ENCODE measurements at places on chromosomes 4 and X.

DNA sequence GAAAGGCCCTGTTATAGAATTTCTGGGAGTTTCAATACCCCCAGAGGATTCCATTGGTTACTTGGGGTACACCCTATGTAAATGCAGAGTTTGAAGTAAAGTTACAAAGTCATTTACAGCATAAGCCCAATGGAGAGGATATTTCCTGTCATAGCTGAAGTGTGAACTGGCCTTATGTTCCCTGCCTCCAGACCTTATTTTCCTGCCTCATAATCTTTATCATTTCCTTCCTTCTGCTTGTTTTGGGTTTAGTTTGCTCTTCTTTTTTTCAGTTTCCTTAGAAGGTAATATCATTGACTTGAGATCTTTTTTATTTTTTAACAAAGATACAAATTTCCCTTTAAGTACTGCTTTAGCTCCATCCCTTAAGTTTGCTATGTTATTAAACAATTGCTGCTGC, 85.4 kb downstream of the PPEF1 start:
- no peak for DNase-seq

DNA sequence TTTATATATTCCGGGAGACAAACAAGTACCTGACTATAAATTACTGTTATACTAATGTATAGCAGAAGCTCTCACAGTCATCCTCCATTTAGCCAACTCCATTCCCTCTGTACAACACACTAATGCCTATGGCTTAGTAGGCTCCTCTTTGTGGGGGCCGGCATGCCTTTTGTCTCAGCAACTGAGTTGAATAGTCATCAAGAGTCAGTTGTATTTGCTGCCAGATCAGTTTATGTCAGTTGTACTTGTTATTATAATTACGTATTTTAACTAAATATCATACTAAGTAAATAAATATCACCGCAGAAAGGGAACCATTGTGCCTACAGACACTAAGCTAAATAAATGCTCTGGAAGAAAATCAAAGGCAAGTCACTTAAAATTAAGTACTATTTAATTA, 9.9 kb downstream of the PRMT9 start:
- no peak for DNase-seq

DNA sequence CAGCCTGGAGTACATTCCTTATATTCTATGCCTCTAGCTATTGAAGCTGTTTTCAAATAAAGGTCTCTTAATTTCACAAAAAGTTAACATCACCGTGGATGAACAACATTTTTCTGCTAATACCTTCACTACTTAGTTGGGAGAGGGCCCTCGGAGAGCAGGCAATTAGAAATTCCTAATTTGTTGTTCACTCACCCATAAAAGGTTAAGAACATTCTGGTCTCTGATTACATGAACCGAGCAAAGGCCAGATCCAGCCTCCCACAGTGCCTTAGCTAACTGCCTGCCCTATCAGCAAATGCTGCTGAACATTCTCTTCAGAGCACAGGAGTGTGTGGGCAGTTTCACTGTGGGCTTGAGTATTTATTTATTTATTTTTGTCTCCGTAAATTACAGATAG, 36.0 kb upstream of the TTC29 start:
- DNase-seq = no peak

GRCh38 chr4:184143770-184144564, 73.7 kb downstream of the ENPP6 start:
- DNase-seq = no peak

GRCh38 chr4:185196437-185196836, 7.4 kb downstream of the CFAP97 start:
- no peak for DNase-seq

- no peak for DNase-seq
Measured at GRCh38 chr4:83238393-83239248, 46.0 kb downstream of the COQ2 start.

DNA sequence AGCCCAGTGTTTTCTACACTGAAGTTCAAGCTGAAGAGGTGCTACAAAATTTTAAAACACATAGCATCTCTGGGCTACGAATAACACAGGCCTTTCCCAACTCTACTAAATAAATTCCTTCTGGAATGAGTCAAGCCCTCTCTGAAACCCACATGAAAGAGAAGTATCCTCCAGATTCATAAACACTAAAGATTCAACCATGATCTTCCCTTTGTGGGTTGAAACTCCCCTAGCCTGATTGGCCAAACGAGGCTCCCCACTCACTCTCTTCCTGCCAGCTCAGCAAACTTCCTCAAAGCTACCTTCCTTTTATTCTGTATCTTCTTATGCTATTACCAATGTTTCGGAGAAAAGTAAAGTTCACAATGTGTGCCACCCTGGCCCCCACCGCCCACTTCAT, 95.4 kb downstream of the NKX6-1 start:
- DNase-seq = no peak

DNA sequence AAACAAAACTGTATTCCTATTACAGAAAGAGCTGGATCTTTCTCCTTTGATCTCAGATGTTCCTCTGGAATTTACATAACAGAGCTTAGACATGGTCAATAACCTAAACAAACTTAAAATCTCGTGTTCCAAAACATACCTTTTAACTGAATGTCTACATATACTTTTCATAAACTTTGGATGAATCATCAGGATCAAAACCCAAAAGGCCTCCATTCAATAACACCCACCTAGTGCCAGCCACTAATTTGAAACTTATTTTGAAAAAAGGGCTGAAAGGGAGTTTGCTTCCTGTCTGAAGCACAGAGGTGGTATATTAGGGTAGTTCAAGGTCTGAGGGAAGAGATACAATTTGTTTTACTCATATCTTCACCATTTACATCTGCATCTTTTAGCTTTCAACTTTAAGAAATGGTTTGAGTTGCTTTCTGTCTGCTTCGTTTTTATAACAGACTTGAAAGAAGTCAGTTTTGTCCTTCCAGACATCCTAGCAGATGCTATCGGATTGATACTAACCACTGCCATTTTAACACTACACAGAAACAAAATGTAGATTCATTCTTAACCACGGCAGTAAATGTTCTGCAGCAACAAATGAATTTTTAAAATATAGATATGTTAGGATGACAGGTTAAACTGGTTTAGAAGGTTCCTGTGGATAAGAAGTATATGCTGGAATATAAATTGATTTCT, 242.8 kb upstream of the DKK2 start:
- no peak for DNase-seq

- DNase-seq = no peak
Measured at GRCh38 chr4:16199093-16199492, 27.2 kb downstream of the TAPT1 start.

DNA sequence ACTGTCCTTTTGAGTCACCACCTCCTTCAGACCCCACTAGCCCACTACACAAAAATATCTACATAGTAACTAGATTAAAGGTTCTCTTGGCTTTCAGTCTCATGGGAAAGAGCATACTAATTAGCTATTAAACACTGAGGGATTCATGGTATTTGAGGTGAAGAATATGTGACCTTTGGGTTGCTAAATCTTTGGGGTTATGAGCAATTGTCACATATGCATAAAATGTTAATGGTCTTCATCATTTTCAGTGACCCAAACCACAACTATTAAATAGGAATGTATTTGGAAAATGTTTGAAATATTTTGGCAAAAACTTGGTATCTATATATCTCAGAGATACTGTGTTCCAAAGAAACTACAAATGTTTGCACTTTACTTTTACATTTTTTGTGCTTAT, 365.1 kb downstream of the MAGEB5 start:
- no peak for DNase-seq

GRCh38 chr4:184329659-184330400, 112.2 kb upstream of the ENPP6 start:
- no peak for DNase-seq

DNA sequence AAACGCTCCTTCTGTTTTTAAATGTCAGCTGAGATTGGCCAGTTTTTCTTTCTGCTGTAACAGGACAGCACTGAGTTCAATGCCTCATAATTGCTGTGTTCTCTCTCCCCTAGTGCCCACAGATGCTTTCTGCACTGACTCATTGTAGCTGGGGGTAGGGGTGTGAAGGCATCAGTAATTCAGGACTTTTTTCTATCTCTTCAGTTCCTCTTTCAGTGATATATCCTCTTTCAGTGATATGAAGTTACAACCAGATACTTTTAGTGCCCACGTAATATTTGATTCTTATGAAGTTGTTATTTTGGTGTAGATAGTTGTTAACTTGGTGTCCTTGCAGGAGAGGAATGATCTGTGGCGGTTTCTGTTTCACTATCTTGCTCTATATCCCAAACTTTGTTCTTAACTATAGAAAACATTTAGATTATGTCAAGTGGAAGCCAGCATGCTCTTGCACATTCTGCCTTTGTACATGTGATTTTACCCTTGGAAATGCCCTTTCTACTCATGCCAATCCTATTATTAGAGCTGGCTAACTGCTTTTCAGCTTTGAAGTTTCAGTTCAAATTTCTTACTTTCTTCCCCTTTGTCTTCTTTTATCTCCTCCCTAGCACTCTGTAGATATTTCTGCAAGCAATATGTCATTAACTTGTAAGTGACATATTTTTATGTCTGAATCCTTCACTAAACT, 1258.4 kb downstream of the FAM133A start:
- no peak for DNase-seq

GRCh38 chr4:143642611-143643010, 57.9 kb downstream of the FREM3 start:
- DNase-seq = no peak

- DNase-seq = no peak
Measured at GRCh38 chr4:1511441-1512041, 105.3 kb upstream of the NKX1-1 start.

GRCh38 chr4:128688033-128688721, 121.3 kb upstream of the JADE1 start:
- no peak for DNase-seq

- no peak for DNase-seq
Measured at GRCh38 chr4:183607894-183608293, 51.1 kb downstream of the RWDD4 start.

- no peak for DNase-seq
Measured at GRCh38 chrX:1060562-1060960, 151.9 kb downstream of the CRLF2 start.

- no peak for DNase-seq
Measured at GRCh38 chr4:102169345-102169744, 175.9 kb downstream of the SLC39A8 start.

DNA sequence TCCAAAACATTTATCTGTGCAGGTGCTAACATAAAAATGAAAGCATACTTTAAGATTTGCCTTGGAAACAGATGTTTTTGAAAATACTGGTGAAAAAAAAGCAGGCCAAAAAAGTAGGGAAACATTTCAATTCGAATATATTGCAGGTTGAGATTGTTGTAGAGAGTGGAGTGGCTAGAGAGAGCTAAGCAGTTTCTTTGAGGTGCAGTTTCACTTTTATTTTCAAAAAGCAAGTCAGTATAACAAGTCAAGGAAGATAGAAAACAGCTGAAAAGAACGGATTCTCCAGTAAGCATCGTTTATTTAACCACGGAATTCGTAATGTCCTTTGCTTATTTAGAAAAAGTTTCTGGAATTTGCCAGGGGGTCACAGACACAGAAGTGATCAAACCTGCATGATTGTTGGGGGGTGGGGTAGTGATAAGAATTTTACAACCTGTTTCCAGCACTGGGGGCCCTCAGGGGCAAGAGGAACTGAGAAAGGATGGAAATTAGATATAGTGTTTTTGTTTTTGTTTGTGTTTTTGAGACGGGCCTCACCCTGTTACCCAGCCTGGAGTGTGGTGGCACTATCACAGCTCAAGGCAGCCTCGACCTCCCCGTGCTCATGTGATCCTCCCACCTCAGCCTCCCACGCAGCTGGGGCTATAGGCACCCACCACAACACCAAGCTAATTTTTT, 175.0 kb downstream of the TENM3 start:
- no peak for DNase-seq

DNA sequence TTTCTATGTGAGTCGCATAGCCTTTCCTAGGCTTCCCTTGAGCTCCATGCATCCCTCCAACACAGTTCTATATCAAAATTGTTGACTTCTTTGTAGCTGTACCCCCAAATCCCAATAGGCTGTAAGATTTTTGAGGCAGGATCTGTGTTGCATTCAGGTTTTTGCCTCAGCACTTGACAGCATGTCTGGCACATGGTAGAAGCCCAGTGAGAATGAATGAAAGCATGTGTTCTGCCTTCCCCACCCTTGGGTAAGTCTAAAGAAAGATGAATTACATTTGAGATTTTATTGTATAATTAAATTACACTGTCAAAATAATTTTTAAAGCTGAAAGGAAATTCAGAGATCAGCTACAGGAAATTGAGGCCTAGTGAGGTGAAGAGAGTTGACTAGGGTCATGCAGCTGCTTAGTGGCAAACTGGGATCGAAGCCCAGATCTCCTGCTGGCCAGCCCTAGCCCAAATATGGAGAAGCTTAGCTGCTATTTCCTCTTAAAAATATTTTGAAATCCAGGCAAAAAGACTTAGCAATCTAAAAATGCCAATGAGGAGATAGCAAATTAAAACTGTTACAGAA, 122.5 kb downstream of the SPATA18 start:
- DNase-seq = no peak
